ENCODE measurements at places on chromosomes 1 and 21. TPM values are rescaled to one million over a fixed set of nuclear protein-coding genes. Genes with fewer than 3 reads are reported as not detected.

DNA sequence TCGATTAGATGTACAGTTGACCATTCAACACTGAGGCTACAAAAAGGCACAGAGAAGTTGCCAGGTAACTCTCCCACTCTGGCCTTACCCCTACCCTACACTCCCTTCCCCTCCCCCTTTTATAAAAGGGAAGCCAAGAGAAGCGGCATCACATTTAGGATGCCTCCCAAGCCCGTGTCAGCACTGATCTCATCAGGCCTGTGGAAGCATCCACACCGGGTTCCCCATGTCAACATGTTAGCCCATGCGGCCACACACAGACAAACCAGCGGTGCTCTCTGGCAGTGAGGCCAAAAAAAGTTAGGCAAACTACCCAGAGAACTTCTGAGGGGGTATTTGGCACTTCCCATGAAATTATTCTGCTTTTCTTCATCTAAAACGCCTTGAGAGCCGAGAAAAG, 29.9 kb downstream of the BCAR3 start:
- H3K36me3 ChIP-seq, result no peaks in the 10 kb centered on the region
- peaks cover 12% of the 10 kb centered on the region for H3K27me3 ChIP-seq
- H3K27ac ChIP-seq, result no peak overlapping the region
- H3K4me1 ChIP-seq, result no peaks in the 10 kb centered on the region

DNA sequence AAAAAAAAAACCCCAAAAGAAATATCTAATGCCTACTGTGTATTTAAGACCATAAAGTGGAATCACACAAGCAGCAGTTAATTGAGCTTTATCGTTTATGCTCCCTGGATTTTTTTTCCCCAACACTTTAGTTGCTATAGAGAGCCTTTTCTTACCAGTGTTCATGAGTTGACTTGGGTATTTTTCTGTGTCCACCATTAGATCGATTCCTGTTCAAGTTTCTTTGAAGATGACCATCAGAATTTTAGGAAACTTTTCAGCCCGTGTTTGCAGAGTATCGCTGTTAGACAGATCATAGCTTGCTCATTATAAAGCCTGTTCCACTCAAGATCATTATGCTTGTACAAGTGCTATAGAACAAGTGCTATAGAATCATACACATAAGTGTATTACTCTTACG, 1.5 kb downstream of the RALGPS2 start:
- H3K4me1 ChIP-seq, result peaks cover 13% of the 10 kb centered on the region
- H3K27ac ChIP-seq, result no peak overlapping the region
- peaks cover 12% of the 10 kb centered on the region for H3K27me3 ChIP-seq

GRCh38 chr1:184953600-184954219, 20.6 kb downstream of the NIBAN1 start:
- no peaks in the 10 kb centered on the region for H3K27me3 ChIP-seq
- peaks cover 25% of the 10 kb centered on the region for H3K36me3 ChIP-seq
- peaks cover 20% of the 10 kb centered on the region for H3K4me1 ChIP-seq
- DNase-seq, result no peak
- no peak overlapping the region for H3K4me3 ChIP-seq

GRCh38 chr21:34670962-34671348, 2.2 kb downstream of the CLIC6 start:
- peak overlapping the region; percentile 36 for H3K4me3 ChIP-seq
- no peaks in the 10 kb centered on the region for H3K36me3 ChIP-seq
- H3K4me1 ChIP-seq, result peaks cover 7% of the 10 kb centered on the region
- peaks cover 64% of the 10 kb centered on the region for H3K27me3 ChIP-seq

- H3K4me3 ChIP-seq, result no peak overlapping the region
- no peak for DNase-seq
- H3K4me1 ChIP-seq, result peaks cover 47% of the 10 kb centered on the region
Observed at GRCh38 chr1:117633936-117634335, 28.1 kb downstream of the TENT5C start.

- no peak overlapping the region for H3K27ac ChIP-seq
- H3K27me3 ChIP-seq, result peaks cover 45% of the 10 kb centered on the region
- H3K36me3 ChIP-seq, result no peaks in the 10 kb centered on the region
Observed at GRCh38 chr21:25636727-25637126, 2.3 kb upstream of the JAM2 start.

GRCh38 chr21:37717534-37717933, 198.7 kb downstream of the KCNJ6 start:
- peaks cover 12% of the 10 kb centered on the region for H3K27me3 ChIP-seq
- no peak for DNase-seq
- H3K4me3 ChIP-seq, result no peak overlapping the region
- H3K27ac ChIP-seq, result no peak overlapping the region
- no peaks in the 10 kb centered on the region for H3K4me1 ChIP-seq

GRCh38 chr21:41110161-41110560, 57.8 kb upstream of the BACE2 start:
- no peak overlapping the region for H3K4me3 ChIP-seq
- H3K4me1 ChIP-seq, result peaks cover 22% of the 10 kb centered on the region
- no peak for DNase-seq

GRCh38 chr1:208437401-208437800, 193.2 kb upstream of the PLXNA2 start:
- DNase-seq, result no peak
- H3K27ac ChIP-seq, result no peak overlapping the region
- no peak overlapping the region for H3K4me3 ChIP-seq

- no peaks in the 10 kb centered on the region for H3K36me3 ChIP-seq
- peak overlapping the region; percentile 4 for H3K4me3 ChIP-seq
- peaks cover 29% of the 10 kb centered on the region for H3K4me1 ChIP-seq
- peaks cover 4% of the 10 kb centered on the region for H3K27me3 ChIP-seq
- peak overlapping the region; percentile 77 for H3K27ac ChIP-seq
- DNase-seq, result peak; percentile 50
Observed at GRCh38 chr21:31011412-31011811, 26.9 kb downstream of the KRTAP19-8 start.

GRCh38 chr1:201183753-201184152, 6.9 kb upstream of the IGFN1 start:
- no peaks in the 10 kb centered on the region for H3K36me3 ChIP-seq
- DNase-seq, result no peak
- H3K27ac ChIP-seq, result no peak overlapping the region
- no peak overlapping the region for H3K4me3 ChIP-seq

GRCh38 chr1:37561133-37562132, 4.7 kb downstream of the DNALI1 start:
- H3K4me1 ChIP-seq, result peaks cover 18% of the 10 kb centered on the region
- H3K36me3 ChIP-seq, result peaks cover 16% of the 10 kb centered on the region
- H3K27ac ChIP-seq, result peak overlapping the region; percentile 82
- peak; percentile 39 for DNase-seq
- no peaks in the 10 kb centered on the region for H3K27me3 ChIP-seq

DNA sequence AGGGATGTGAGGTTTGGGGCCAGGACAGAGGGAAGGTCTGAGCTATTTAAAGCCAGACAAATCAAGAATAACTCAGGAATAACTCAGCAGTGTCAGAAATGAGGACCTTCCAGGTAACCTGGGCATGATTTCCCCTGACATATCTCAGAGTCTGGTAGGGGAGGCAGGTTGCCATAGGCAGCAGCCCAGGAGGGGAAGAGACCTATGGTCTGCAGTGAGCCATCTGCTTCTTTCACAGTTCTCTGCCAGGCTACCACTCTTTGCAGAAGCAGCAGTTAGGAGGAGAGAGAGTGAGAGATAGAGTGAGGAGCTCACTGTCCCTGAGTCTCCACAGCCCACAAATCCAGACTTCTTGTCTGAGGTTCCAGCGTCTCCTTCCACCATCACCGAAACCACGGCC, 6.3 kb upstream of the VSIG8 start:
- peaks cover 19% of the 10 kb centered on the region for H3K4me1 ChIP-seq
- no peak overlapping the region for H3K4me3 ChIP-seq
- no peak for DNase-seq
- no peaks in the 10 kb centered on the region for H3K36me3 ChIP-seq

- no peaks in the 10 kb centered on the region for H3K36me3 ChIP-seq
- DNase-seq, result no peak
- H3K27ac ChIP-seq, result no peak overlapping the region
- peaks cover 2% of the 10 kb centered on the region for H3K27me3 ChIP-seq
Observed at GRCh38 chr1:232695621-232696385, 65.9 kb upstream of the SIPA1L2 start.

TUFT1 gene
- 1.9 TPM for total RNA-seq

ARHGEF19 gene
- total RNA-seq, result 12.1 TPM

CDC42BPA gene
- total RNA-seq, result 3.8 TPM

C1orf105 gene
- not detected for total RNA-seq

MORC3 gene
- total RNA-seq, result 47.5 TPM

CA6 gene
- total RNA-seq, result 0.25 TPM

KCNA2 gene
- total RNA-seq, result 3.5 TPM

SF3B4 gene
- 101 TPM for total RNA-seq

IGSF3 gene
- 0.35 TPM for total RNA-seq
